ENCODE measurements at places on chromosomes 13 and 19.
A peak's percentile ranks its signal among the peaks of the same experiment; 100 is the strongest.

GRCh38 chr13:51346397-51346796 lies 6.9 kb downstream of the SERPINE3 start:
- no peak for DNase-seq

GRCh38 chr13:48585456-48585840 lies 52.6 kb upstream of the RCBTB2 start:
- DNase-seq = no peak

- DNase-seq = no peak
Measured at GRCh38 chr13:99467764-99468163, 33.5 kb upstream of the TM9SF2 start.

DNA sequence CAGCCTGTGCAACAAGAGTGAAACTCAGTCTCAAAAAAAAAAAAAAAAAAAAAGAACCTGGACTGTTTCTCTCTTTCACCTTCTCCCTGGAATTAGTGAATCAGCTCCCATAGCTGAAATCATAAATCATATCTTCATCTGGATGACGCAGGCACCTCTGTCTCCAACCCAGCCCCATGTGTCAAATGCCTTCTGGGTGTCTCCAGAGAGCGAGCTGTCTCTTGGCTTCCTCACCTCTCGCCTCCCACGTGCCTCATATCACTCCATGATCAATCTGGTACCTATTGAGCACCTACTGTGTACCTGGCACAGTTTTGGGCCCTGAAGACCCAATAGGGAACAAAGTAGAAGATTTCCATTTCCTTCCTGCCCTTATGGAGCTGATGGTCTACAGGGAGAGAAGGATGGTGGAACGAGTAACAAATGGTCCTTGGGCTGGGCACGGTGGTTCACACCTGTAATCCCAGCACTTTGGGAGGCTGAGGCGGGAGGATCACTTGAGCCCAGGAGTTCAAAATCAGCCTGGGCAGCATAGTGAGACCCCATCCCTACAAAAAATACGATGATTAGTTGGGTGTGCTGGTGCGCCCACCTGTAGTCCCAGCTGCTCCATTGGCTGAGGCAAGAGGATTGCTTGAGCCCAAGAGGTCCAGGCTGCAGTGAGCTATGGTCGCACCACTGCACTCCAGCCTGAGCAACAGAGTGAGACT lies 2.5 kb downstream of the HSD11B1L start:
- no peak for DNase-seq

DNA sequence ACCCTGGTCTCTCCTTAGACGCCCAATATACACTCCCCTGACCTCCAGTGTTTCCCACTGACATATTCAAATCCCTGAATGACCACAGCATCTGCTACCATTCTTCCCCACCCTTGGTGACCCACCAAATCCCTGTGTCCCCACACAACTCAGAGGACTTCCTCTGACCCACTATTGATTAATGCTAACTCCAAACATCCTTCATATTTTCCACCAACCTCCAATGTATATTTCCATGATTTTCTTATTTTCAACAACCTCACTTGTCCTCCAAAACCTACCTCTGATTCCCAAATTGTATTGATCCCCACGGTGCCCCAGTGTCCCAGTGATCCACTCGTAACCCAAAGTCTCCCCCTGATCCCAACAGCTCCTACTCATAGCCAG lies 526 bp upstream of the DMWD start:
- no peak for DNase-seq

GRCh38 chr19:36115453-36116343 lies at the start of gene TBCB:
TSS of gene TBCB (plus strand) at chr19:36115468. CDS start at chr19:36115561, 93 bp downstream.
- DNase-seq = no peak

DNA sequence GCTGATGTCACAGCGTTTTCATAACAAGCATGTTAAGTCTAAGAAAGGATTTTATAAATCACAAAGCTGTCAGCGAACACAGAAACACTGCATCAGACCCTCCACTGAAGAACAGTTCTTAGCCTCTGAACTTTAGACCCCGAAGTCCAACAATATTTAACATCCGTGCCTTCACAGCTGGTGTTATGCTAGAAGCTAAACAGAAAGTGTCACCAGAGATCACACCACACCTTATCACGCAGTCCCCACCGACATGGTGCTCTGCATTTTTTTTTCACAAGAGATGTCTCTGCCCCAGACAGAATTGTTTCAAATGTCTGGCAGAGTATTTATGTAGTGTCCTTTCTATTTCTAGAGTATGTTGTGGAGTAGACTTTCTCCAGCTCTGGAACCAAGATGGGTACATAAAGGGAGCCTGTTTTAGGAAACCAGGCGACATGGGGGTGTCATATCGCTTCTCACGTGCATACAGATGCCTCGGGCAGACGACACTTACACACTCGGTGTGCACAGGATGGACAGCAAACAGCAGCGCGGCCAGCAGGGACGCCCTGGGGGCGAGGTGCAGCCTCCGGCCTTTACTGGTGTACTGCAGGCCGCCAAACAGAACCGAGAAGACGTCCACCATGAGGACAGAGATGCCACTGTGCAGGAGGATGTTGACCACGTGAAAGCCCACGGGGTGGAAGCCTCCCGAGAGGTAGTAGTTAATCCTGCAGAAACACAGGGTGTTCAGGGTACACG lies 12.0 kb downstream of the TMTC4 start:
- DNase-seq = no peak

GRCh38 chr19:49807904-49808675 lies 5.0 kb downstream of the FUZ start:
- no peak for DNase-seq

DNA sequence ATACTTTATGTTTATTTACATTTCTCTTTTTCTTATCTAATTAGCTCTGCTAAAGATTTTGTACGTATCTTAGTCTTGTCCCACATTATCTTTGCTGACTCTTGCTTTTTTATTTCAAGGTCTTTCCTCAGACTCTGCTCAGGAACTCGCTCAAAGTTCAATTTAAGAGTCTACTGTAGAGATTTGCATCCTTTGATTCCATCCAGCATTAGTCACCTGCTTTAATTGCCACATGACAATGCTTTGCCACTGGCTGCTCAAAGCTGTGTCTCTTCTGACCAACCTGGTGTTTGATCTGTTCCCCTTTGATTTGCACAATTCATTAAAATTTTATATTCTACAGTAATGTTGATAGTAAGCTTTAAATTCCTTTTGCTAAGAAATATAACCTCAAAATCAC lies 157.9 kb upstream of the FREM2 start:
- DNase-seq = no peak

- DNase-seq = no peak
Measured at GRCh38 chr19:35729763-35730162, 12.0 kb downstream of the KMT2B start.

GRCh38 chr13:24271601-24272451 lies 37.6 kb upstream of the C1QTNF9 start:
- DNase-seq = peak; percentile 89

DNA sequence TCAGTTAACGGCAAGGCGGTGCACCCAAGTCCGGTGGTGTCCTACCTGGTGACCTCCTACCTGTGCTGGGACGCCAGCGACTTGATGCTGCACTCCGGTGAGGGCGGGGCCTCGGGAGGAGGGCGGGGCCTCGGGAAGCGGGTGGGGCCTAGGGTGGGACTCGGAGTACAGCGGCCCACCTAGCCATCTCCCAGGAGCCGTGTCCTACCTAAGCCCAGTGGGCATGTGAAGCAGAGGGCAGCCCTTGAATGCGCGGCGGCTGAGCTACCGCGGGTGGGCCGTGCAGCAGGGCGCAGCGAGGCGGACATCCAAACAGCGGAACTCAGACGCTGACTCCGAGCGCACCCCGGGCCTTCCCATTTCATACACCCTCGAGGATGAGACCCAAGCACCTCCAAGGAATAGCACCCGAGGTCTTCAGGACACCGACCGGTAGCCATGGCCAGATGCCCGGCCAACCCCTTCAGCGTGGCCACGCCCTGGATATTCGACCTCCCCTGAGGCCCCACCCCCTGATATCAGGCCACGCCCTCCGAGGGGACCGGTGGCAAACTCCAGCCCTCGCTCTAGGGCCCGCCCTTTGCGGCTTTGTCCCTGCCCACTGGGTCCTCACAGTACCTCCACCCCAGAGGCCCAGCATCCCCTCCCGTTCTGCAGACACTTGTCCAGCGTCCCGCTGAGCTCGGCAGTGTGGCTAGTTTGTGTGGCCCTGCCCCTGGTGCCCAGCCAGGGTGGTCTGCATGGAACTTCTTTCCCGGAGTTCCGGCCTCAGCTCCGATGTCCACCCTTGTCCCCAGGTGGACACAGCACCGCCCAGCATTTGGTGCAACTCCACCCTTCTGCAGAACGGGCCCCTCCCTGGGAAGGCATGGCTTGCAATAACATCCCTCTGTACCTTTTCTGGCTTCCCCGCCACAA lies 5.4 kb downstream of the KLK1 start:
- DNase-seq = peak; percentile 86

DNA sequence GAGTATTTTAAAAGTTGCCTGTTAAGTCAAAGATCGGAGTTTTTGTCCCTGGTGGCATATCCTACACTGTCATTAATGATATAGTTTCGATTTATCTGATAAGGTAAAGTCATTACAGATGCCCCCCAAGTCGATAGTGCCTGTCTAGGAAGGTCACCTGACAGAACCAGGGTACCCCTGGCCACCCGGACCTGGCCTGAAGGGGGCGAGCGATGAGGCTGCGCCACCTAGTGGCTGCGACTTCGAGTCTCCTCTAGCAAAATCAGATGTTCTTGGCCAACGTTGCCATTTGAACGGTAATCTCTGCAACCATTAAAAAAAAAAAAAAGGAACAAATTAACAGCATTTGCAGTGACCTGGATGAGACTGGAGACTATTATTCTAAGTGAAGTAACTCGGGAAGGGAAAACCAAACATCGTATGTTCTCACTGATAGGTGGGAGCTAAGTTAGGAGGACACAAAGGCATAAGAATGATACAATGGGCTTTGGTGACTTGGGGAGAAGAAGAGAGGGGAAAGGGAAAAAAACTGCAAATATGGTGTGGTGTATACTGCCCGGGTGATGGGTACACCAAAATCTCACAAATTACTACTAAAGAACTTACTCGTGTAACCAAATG lies 565.1 kb downstream of the LIG4 start:
- peak; percentile 67 for DNase-seq

DNA sequence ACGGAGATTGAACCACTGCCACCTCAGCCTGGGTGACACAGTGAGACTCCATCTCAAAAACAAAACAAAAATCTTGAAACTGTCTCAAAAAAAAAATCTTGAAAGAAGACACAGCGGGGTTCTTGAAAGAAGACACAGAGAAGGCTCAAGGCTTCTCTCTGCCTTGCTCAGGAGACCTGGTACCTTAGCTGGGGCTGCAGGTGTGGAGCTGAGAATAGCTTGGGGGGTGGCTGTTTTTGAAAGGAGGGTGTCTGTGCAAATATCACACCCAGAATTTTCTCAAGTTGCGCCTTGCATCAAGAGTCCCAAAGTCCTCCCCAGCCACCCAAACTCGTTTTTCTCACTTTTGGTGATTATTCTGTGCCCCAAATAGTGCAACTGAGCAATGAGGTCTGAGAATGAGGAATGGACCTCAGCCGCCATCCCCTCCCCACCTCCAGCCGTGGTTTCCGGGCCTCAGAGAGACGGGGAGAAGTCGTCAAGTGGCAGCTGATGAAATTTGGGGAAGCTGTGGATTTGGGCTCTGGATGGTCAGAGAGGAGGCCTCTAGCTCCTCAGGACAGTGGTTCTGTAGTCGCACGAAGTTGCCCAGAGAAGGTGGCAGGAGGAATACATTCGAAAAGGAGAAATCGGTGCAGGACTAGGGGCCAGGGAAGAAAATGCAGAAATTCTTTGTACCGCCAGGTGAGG lies 8.8 kb downstream of the S1PR2 start:
- peak; percentile 30 for DNase-seq

GRCh38 chr13:112443191-112443994 lies 67.2 kb downstream of the SPACA7 start:
- peak; percentile 40 for DNase-seq

DNA sequence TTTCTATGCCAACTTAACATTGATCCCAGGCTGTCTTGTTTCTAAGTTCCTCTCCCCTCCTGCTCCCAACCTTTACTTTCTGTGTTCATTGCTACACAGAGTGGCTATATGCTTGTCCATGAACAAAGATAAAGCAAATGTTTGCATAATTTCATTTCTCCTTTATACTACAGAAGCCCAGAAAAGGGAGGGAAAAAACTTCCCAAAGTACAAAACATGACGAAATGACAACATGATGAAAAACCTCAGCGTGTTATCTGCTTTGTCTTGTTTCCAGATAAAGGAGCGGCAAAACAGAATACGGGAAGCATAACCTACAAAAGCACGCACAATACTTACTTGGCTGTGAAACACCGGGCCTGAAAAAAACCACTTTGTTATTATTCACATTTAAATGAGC lies 336.8 kb downstream of the DNAJC15 start:
- no peak for DNase-seq

- DNase-seq = no peak
Measured at GRCh38 chr13:114310956-114311355, 3.3 kb upstream of the CHAMP1 start.

DNA sequence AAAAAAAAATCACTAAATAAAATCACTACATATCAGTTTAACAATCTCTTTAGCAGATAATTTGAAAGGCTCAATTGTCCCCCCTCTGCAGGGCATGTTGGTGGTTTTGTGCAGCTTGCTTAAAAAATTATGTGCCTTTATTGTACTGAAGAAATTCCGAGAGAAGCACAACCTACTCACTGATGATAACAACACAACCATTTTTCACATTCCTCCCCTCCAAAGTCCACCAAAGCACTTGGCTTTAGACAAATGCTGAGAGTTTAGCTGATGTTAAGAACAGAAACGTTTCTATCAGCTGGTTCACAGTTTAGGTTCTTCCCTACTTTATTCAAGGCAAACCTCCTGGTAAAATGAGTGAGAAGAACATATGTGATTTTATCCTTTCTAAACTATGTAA lies 923 bp downstream of the DOCK9 start:
- DNase-seq = no peak

- no peak for DNase-seq
Measured at GRCh38 chr19:31149441-31149941, 199.7 kb downstream of the TSHZ3 start.

- no peak for DNase-seq
Measured at GRCh38 chr19:38440592-38440991, 7.1 kb downstream of the RYR1 start.

DNA sequence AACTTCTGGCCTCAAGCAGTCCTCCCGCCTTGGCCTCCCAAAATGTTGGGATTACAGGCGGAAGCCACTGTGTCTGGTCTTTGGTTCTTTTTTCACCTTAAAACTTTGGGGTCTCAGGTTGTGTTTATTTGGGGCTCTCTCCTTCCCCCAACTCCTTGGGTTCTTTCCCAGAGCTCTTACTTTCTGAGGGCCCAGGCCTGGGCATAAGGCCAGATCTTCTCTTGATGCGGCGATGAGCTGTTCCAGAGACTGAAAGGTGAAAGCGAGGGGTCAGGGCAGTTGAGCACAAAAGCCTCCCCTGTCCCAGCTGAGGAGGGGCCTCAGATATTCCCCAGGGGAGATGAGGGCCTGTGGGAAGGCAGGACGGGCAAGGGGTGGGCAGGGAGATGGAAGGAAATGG lies 7.1 kb downstream of the POLR1G start:
- no peak for DNase-seq

DNA sequence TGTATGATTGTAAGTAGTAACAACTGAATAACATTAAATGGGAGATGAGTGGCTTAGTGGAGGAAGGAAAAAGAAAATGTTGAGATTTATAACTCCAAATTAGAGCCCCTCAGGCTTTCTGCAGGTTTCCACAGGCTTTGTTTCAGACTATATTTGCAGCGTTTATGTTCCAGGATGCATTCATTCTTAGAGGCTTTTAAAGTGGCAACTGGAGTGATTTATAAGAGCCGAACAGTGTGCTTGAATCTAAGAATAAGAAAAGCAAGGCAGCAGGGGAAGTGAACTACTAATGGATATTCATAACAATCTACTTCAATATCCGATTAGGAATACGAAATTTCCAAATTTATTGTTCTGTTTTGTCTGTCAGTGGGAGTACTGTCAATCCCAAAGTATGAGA lies 91.0 kb downstream of the UFM1 start:
- no peak for DNase-seq

All from hematopoietic multipotent progenitor cell treated with erythropoietin and hydrocortisone succinate and interleukin-3 and kit ligand, for 4 days (in vitro differentiated cells).